ENCODE measurements at places on chromosomes 2 and 18. TPM values are rescaled to one million over a fixed set of nuclear protein-coding genes. Genes with fewer than 3 reads are reported as not detected.

DNA sequence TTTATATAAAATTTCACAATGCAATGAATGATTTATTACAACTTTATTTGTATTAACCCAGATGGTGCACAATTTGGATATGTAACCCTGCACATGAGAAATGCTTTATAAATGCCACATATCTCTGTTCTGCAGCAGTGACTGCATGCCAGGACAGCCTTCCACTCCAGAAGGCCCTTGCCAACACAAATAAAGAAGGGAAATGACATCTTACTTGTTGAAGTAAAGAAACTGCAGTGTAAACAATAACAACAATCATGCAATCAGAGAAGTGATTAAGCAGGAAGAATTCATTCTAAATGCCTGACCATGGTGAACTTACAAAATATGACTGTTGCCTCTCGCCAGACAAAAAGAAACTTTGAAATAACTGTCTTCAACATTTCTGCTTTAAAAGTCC lies 129.9 kb upstream of the CHST9 start:
- H3K36me3 ChIP-seq, result no peaks in the 10 kb centered on the region
- no peak overlapping the region for H3K27ac ChIP-seq
- no peaks in the 10 kb centered on the region for H3K27me3 ChIP-seq

GRCh38 chr2:229160180-229160579 lies 110.9 kb downstream of the PID1 start:
- no peaks in the 10 kb centered on the region for H3K4me1 ChIP-seq
- no peaks in the 10 kb centered on the region for H3K27me3 ChIP-seq
- H3K36me3 ChIP-seq, result no peaks in the 10 kb centered on the region
- no peak overlapping the region for H3K4me3 ChIP-seq
- DNase-seq, result no peak
- no peak overlapping the region for H3K27ac ChIP-seq

DNA sequence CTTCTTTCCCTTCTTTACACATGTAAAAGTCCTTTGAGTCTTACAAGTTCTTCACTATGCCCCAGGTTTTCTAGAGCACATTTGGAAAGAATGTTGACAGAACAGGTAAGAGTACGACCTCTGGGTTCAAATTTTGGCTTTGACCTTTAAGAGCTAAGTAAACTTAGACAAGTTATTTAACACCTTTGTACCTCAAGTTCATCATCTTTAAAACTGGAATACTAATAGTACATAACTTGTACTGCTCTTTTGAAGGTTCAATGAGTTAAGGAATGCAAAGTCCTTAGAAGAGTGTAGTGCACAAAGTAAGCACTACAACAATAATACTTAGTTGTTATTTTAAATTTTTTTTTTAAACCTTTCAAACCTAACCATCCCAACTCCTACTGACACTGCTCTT lies 156.6 kb downstream of the TMEFF2 start:
- H3K4me1 ChIP-seq, result no peaks in the 10 kb centered on the region
- H3K27ac ChIP-seq, result no peak overlapping the region
- no peak for DNase-seq
- H3K36me3 ChIP-seq, result no peaks in the 10 kb centered on the region

DNA sequence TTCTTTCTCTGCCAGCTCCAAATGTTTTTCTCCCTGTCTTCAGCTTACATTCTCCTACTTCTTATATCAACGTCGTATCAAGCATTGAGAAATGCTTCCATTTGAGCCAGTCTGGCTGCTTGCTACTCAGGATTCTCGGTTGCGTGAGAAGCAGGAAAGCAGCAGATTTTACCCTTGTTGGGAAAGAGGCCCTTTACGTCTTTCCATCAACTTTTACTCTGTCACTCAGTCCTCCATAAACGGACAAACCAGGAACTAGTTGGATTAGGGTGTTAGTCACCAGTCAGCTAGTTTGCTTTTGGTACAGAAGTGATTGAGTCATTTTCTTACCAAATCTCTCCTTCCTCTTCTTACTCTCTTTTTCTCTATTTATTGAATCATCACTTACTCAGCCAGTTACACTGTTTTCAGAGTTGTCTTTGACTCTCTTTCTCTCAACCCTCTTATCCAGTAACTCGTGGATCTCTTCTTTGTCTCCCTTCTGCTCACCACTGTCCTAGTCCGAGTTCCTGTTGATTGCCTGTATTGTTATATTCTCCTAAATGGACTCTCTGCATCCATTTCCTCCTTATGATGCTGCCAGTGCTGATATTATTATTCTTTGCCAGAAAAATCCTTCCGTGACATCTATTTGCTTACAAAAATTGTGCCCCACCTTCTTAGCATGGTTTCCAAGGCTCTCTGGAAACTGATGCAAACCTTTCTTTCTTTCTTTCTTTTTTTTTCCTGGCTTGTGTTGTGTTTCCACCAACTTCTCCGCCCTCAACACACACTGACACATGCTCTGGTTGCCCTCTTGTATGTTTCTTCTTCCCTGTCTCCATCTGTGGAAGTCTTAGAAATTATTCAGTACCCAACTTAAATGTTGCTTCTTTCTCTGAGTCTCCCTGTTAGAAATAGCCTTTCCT lies 61.5 kb downstream of the VRK2 start:
- no peaks in the 10 kb centered on the region for H3K4me1 ChIP-seq
- no peak for DNase-seq
- H3K36me3 ChIP-seq, result no peaks in the 10 kb centered on the region
- no peak overlapping the region for H3K27ac ChIP-seq

Gene KLHL41
- polyA plus RNA-seq, result not detected

Gene FASTKD1
- 17.4 TPM for polyA plus RNA-seq

- no peak for DNase-seq
- no peaks in the 10 kb centered on the region for H3K36me3 ChIP-seq
- no peaks in the 10 kb centered on the region for H3K27me3 ChIP-seq
- H3K4me1 ChIP-seq, result no peaks in the 10 kb centered on the region
Measured at GRCh38 chr2:107108556-107108955, 222.6 kb upstream of the ST6GAL2 start.

GRCh38 chr2:160917850-160918249 lies 242.4 kb upstream of the TANK start:
- no peaks in the 10 kb centered on the region for H3K4me1 ChIP-seq
- H3K27ac ChIP-seq, result no peak overlapping the region
- no peak overlapping the region for H3K4me3 ChIP-seq
- DNase-seq, result no peak
- H3K36me3 ChIP-seq, result no peaks in the 10 kb centered on the region
- no peaks in the 10 kb centered on the region for H3K27me3 ChIP-seq

Gene MOCOS
- not detected for polyA plus RNA-seq

GRCh38 chr2:73776869-73777519 lies 2.9 kb downstream of the DUSP11 start:
- H3K27ac ChIP-seq, result no peak overlapping the region
- no peaks in the 10 kb centered on the region for H3K27me3 ChIP-seq

DNA sequence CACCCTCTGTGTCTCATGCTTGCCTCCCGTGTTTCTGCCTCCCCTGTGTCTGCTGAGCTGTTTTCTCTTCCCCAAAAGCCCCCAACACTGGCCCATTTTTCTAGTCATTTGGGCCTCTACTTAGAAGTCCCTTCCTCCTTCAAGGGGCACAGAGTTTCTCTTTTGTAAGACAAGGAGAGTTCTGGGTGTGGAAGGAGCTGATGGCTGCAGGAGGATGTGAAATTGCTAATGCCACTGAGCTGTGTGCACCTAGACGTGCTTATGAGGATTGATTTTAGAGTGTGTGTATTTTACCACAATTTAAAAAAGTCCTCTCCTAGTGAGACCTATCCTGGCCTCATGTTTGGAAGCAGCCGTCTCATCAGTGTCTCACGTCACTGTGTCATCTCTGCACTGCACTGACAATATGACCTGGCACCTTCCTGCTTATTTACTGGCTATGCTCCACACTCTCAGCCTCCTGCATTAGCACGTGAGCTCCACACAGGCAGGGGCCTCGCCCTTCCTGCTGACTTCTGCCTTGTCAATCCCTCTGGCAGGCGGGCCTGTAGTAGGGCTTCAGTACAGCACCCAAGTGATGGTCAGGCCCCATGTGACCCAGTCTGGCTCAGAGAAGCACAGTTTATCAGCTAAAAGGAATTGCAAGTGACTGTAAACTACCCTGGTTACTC lies 8.0 kb upstream of the MBP start:
- no peaks in the 10 kb centered on the region for H3K36me3 ChIP-seq
- peaks cover 30% of the 10 kb centered on the region for H3K4me1 ChIP-seq
- no peaks in the 10 kb centered on the region for H3K27me3 ChIP-seq
- DNase-seq, result peak; percentile 58
- no peak overlapping the region for H3K27ac ChIP-seq

- H3K27me3 ChIP-seq, result no peaks in the 10 kb centered on the region
- H3K4me3 ChIP-seq, result no peak within 1 kb of the TSS
- DNase-seq, result no peak
- no peaks in the 10 kb centered on the region for H3K4me1 ChIP-seq
- H3K27ac ChIP-seq, result no peak within 1 kb of the TSS
- no peaks in the 10 kb centered on the region for H3K36me3 ChIP-seq
Measured at GRCh38 chr18:60372596-60372995, at the start of gene MC4R. TSS of gene MC4R (minus strand) at chr18:60372775. CDS start at chr18:60372349, 426 bp downstream.

DNA sequence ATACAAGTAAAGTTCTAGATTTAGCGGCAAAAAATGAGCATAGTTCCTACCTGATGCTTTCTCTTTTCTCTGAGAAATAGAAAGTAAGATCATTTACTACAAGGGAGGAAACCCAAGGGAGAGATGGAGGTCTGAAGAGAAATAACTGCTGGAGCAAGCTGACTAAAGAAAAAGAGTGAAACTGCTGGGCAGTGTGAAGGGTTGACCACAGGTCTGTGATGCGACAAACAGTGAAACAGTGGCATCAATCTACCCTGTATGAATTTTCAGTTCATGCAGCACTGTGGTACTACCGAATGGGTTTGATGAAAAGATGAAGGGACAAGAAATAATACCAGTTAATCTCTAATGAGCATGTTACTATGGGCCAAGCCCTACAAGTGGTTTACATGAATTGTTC lies 52.2 kb downstream of the CUL3 start:
- peaks cover 7% of the 10 kb centered on the region for H3K36me3 ChIP-seq
- H3K4me3 ChIP-seq, result no peak overlapping the region

Data from CD4-positive, alpha-beta memory T cell (primary cell).